Effector CD8-positive, alpha-beta T cell (primary cell): ENCODE measurements at places on chromosomes 2 and 18.

- no peak for DNase-seq
Observed at GRCh38 chr2:11385847-11386246, 41.4 kb upstream of the ROCK2 start.

GRCh38 chr18:59132810-59133465 is 6.7 kb upstream of the SEC11C start:
- no peak for DNase-seq

GRCh38 chr2:219293736-219294231 is 14.6 kb downstream of the DNAJB2 start:
- no peak for DNase-seq

GRCh38 chr2:235918876-235919275 is 249.3 kb downstream of the GBX2 start:
- DNase-seq = no peak

DNA sequence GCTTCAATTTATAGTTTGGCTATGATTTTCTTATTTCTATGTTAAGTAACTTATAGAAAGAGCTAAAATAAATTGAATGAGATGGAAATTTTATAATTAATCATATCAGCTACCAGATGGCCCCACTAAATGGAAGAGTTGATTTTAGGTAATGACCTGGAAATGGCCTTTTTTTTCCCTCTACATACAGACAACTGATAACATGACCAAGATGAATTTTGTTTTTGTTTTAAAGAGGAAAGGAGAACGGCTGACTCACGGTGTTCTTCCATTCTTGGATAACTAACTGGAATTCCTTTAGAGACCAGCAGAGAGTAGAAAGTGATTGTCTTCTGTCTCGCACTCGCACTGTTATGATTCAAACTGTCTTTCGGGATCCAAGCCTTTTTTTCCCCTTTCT is 91.0 kb downstream of the TMEM185B start:
- DNase-seq = no peak

DNA sequence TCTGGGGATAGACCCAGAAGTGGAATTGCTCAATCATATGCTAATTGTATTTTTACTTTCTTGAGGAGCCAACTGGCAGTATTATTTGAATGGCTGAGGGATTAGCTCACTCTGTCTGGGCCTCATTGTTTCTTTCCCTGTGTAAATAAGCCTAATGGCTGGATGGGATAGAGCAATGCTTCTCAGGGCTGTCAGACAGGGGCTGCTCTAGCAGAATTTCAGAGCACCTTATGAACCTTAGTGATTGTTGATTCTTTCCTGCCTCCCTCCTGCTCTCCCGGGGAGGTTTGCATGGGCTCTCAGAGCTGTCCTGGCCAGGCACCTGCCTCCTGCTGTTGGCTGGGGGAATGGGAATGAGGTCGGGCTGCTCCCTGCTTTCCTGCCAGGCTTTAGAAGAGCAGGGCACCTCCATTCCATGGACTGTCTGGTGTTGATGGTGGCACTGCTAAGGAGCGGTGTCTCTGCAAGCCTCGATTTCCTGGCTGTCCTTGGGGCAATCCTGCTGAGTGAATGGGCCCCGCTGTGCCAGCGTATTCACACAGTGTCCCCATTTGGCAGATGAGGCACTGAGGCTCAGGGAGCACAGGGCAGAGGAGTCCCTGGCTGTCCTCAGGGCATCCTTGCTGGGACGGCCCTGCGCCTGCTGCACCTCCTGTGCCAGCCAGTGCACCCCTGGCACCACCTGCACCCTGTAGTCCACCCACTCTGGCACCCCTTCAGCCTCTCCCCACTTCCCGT is 468.2 kb upstream of the HS6ST1 start:
- DNase-seq = no peak

GRCh38 chr2:111116843-111117597 is 3.7 kb upstream of the BCL2L11 start:
- DNase-seq = peak; percentile 50

GRCh38 chr18:27728659-27729058 is 448.3 kb downstream of the CDH2 start:
- no peak for DNase-seq

DNA sequence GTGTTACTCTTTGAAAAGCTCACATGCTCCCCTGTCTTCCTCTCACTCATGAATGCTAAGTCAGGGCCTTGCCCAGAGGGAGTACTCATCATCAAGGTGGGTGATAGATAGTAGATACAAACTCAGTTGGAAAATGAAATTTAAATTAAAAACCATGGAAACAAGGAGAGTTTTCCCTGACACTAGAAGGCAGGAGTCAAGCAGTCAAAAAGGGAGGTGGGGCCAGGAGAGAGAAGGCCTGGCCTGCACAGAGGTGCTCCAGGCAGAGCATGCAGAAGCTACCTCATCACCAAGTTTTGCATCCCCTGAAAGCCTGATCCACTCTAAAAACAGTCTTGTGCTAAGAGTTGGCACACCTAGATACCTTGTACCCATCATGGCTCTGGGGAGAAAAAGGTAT is 143.7 kb downstream of the MYO5B start:
- no peak for DNase-seq

- DNase-seq = no peak
Observed at GRCh38 chr2:141362311-141362710, 768.5 kb downstream of the LRP1B start.

- no peak for DNase-seq
Observed at GRCh38 chr2:129101186-129101585, 782.5 kb upstream of the HS6ST1 start.

DNA sequence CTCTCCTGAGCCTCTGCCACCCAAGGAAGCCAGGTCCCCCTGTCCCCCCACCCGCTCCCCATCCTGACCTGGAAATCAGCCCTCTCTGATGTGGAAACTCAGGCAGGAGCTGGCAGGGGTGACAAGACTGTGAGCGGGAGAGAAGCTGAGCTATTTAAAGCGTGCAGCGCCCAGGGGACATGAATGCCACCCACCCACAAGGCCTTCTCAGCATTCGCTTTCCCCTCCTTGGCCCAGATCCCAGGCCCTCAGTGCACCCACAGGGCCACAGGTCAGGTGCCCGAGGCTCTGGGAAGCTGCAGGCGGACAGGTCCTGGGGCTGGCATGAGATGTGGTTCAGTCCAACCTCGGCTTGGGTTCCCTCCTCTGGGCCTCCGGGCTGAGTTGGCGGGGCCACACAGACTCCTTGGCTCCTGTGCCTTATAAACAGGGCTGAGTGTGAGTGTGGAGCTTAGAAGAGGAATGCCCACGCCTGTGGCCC is 168.3 kb downstream of the SMAD7 start:
- no peak for DNase-seq

- no peak for DNase-seq
Observed at GRCh38 chr2:126858436-126858835, 40.3 kb upstream of the TEX51 start.

DNA sequence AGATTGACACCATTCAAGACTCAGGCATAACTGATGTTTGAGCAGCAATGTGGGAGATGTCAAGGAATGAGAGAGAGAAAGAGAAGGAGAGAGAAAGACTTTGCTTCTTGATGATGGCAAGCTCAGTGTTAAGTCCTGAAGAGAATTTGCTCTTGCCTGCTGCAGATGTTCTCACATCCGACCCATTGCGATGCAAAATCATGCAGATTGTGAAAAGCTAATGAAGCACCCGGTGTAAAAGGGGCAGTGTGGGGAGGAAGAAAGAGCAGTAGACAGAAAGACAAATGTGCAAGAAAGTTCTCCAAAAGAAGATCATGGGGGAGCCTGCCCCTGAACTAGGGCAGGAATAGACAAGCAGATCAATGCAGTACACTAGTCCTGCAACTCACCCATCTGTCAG is 57.7 kb downstream of the EMX1 start:
- DNase-seq = no peak
